T-cell (primary cell): ENCODE measurements at places on chromosomes 16 and 17.

DNA sequence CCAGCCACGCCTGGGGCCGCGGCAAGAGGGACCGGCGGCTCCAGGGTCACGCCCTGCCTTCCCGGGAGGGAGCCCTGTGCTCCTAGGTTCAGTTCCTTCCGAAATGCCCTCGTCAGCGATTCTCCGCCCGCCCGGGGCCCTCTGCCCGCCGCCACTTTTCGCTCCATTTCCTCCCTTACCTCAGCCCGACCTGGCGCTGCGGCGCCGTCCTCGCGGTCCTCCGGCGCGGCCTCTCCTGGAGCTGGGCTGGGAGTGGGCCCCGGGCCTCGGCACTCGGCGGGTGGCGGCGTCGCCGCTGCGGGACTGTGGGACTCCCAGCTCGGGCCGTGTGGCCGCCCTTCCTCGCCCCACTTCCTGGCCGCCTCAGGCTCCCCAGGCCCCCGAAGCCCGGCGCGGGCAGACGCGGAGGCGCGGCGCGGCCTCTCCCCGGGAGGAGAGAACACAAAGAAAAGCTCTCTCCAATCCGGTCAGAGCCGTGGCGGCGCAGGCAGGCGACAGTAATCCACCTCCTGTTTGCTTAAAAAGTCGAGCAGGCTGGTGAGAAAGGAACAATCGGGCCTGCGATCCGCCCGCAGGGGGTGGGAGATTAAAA is 1.6 kb downstream of the BAHCC1 start:
- DNase-seq = no peak

DNA sequence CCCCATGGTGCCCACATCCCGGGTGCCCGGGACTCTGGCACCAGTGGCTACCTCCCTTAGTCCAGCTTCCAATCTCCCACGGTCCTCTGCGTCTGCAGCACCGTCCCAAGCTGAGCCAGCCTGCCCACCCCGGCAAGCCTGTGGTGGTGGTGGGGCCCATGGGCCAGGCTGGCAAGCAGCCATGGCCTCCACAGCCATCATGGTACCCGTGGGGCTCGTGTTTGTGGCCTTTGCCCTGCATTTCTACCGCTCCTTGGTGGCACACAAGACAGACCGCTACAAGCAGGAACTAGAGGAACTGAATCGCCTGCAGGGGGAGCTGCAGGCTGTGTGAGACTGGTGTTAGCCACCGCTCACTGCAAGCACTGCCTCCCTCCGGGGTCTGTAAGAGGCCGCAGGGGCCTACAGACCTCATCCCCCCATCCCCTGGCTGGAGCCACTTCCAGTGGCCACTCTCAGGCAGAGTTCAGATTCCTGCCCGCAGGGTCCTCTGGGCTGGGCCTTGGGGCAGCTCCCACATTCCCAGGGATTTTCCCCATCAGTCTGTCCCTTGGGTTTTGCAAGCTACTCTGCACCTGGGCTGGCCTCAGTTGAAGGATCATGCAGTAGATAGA is 3.9 kb upstream of the SETD1A start:
- peak; percentile 78 for DNase-seq

DNA sequence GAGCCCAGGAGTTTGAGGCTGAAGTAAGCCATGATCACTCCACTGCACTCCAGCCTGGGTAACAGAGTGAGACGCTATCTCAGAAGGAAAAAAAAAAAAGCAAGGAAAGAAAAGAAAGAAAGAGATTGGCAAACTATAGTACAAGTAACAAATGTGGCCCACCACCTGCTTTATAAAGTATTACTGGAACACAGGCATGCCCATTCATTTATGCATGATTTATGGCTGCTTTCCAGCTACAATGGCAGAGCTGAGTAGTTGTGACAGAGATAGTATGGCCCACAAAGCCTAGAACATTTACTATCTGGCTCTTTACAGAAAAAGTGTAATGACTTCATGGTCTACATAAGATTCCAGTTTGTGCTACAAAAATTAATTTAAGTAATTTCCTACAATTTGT is 23.6 kb downstream of the C16orf87 start:
- no peak for DNase-seq

GRCh38 chr17:59778996-59779395 is 71.5 kb downstream of the VMP1 start:
- no peak for DNase-seq

DNA sequence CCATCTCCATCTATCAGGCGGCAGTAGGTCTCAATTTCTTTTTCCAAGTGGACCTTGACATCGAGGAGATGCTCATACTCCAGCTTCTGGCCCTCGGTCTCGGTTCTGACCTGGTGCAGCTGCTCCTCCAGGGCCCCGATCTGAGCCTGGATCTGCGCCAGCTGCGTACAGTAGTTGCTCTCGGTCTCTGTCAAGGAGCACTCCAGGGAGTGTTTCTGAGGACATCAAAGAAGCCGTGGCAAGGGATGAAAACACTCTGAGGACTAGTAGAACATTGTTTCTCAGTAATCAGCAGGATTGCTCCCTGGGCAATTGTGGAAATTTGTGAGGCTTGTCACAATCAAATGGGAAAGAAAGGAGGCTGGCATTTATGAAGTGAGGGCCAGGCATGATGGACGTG is 5.9 kb downstream of the KRT28 start:
- no peak for DNase-seq
